ENCODE measurements at places on chromosomes 3 and 15.

- no peak for DNase-seq
These were observed 54.1 kb upstream of the CCR2 start for GRCh38 chr3:46299608-46300460.

- no peak for DNase-seq
These were observed 4.3 kb downstream of the GNB5 start for GRCh38 chr15:52186651-52187486.

DNA sequence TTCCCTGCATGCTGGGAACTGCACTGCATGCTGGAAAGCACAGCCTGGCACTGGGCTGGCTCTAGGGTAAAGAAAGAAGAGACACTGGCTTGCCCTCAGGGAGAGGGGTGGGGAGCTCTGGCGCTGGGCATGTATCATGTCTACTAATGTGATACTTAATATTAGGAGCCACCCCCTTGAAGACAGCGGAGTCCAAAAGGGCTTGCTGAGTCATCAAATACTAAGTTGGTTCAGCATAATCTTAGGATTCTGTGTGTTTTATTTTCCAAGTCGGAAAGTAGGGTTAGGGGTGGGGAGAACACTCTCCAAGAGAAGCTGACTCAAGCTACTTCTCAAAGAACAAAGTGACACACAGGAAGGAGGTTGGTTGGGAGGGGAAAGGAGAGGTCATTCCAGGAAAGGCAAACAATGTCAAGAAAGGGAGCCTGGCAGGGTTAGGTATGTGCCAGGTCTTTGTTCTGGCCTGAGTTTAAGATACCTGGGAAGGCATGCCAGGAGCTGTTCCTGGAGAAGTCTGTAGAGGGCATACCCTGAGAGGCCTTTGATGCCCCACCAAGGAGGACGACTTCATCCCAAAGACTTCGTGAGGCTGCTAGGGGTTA, 237.8 kb upstream of the NR2E3 start:
- no peak for DNase-seq

DNA sequence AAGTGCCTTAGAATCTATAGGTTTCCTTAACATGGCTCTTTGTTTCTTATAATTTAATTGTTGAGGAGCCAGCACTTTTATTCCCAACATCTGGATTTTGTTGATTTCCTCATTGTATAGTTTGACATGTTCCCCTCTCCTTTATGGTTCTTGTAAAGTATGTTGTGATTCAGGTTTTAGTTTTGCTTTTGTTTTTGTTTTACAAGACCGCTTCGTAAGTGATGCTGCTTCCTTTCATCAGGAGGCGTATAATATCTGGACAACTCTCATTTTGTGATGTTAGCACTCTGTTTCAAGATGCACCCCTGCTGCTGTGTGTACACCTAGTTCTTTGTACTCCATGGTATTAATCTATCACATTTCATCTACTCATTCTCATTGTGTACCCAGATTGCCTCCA, 48.7 kb downstream of the SLC49A4 start:
- no peak for DNase-seq

GRCh38 chr15:63186065-63186464, 3.3 kb upstream of the RAB8B start:
- DNase-seq = no peak

GRCh38 chr3:24302396-24302795, 192.3 kb downstream of the THRB start:
- DNase-seq = no peak

GRCh38 chr15:45048794-45049631, 26.0 kb downstream of the SORD start:
- DNase-seq = no peak

DNA sequence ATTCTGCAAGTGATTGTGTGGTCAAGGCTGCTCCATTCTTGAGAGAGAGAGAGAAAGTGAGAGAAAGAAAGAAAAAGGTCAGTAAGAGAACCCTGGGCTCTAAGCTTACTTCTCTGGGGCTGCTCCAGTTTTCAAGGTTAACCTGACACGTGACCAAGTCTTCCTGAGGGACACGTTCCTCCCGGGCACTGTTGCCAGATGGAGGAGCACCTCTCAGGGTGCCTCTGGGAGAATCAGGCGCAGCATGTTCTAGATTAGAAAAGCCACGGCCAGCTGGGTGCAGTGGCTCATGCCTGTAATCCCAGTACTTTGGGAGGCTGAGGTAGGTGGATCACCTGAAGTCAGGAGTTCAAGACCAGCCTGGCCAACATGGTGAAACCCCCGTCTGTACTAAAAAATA, 60.8 kb downstream of the ITGA11 start:
- no peak for DNase-seq

DNA sequence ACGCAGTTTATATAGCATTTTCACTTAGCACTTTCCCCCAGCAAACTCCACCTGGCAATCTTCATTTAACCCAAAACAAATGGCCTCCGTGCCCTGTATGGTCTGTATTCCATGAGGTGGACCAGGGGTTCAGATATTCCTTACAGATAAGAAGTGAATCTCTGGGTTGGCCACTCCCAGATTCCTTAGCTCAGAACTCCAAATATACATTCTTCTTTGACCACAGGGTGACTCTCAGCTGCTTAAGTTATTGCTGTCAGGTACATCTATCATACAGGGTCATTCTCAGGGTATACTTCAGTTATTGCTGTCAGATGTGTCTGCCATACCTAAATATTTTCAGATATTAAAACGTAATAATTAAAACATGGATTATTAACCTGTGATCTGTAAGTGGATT, 229.8 kb downstream of the TBL1XR1 start:
- DNase-seq = no peak

- DNase-seq = no peak
These were observed 292.6 kb upstream of the DPH6 start for GRCh38 chr15:35838424-35839111.

DNA sequence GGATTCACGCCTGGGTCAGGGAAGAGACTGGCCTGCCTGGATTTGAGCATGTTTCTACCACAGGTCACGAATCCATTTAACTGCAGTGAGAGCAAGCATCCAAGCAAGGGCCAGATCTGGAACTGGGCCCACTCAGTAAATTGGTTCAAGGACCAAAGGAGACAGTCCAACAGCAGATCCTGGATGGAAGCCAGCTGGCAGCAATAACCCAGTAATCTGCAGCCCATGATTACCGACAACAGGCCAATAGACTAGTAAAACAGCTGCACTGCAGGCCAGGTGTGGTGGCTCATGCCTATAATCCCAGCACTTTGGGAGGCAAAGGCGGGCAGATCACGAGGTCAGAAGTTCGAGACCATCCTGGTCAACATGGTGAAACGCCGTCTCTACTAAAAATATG, 11.8 kb downstream of the SAMD7 start:
- DNase-seq = peak; percentile 99

DNA sequence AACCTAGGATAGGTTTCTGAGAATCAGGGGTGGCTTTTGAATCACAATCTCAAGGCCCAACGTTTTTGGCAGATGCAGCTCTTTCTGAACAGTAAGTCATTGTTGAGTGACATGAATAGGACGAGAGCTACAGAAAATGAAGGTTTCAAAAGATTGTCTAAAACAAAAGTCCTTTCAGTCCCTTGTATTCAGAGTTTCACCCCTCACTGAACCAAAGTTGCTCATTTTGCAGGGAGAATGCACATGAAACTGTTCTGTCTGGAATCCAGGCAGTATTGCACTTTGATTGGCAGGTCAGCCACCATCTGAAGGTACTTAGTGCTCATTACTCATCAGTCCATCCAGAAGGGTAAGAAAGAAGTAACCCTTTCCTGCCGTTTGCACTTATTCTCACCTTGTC, 24.1 kb upstream of the RASGRP1 start:
- DNase-seq = no peak

DNA sequence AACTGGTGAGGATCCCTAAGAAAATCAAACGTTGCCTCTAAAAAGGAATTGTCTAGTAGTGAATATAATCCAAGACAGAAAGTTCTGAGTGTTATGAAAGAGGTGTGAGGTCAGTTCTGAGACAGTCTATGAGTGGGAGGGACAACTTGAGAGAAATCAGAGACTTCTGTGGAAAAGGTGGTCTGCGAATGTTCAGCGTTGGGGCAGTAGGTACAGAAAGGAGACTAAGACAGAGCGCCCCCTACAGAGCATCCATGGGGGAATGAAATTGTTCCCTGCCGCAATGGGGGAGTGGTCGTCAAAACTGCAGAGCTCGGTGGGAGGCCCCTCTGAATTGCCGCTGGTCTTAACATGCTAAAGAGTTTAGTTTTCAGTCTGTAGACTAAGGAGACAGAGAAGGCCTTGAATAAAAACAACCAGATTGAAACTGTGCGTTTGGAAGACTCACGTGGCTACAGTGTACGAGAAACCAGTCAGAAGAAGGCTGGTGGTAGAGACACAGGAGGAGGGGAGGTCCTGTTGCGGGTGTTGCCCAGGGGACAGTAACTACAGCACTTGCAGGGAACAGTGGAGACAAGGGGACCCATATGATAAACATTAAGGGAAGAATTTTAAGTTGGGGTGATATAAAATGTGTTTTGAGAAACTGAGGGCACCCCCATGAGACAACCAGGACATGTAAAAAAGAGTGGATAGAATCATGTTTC, 6.9 kb downstream of the TNIK start:
- DNase-seq = no peak

- DNase-seq = no peak
These were observed 32.4 kb upstream of the RASGRF1 start for GRCh38 chr15:79122991-79123390.

DNA sequence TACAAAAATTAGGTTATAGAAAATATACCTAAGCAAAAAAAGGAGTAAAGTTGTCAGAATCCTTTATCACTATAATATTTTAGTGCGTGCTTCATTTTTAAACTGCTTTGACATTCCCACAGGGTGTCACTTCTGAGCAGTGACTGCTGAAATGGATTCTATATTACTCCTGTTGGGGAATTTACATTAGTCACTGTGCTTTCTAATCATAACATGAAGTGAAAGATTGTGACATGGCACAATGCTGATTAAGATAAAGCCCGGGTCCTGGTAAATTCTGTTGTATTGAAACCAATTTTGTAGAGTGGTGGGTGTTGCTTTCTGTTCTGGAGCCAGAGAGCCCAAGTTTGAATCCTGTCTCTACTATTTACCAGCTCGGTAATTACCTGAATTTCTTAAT, 36.4 kb upstream of the EHHADH start:
- no peak for DNase-seq

DNA sequence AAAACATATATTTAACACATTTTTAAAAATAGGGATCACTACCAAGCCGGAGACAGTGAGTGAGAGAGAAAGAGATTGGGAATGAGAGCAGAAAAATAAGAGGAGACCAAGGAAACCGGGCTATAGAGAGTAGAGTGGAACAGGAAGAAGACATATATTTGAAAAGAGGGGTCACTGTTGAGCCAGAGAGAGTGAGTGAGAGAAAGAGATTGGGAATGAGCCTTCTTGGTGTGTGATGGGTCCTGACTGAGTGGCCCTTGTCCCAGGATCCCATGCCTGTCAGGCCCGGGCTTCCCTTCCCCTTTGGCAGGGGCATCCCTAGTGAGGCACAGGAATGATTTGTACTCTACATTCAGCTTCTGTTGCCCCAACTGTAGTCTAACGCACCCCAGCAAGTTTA, 646.6 kb downstream of the NTRK3 start:
- DNase-seq = no peak

- peak; percentile 35 for DNase-seq
These were observed 528.8 kb upstream of the NAALADL2 start for GRCh38 chr3:174330303-174330702.

DNA sequence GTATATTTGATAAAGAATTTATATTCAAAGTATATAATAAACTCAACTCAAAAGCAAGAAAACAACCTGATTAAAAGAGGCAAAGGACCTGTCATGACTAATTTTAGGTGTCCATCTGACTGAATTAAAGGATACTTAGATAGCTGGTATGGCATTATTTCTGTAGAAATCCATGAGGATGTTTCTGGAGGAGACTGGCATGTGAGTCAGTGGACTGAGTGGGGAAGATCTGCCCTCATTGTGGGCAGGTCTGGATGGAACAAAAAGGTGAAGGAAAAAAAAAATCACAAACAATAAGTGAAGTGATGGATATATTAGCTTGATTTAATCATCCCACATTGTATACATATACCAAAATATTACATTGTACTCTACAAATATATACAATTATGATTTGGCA, 16.6 kb downstream of the ANKRD28 start:
- DNase-seq = no peak

- DNase-seq = no peak
These were observed 47.7 kb downstream of the MORC1 start for GRCh38 chr3:109070211-109070610.

DNA sequence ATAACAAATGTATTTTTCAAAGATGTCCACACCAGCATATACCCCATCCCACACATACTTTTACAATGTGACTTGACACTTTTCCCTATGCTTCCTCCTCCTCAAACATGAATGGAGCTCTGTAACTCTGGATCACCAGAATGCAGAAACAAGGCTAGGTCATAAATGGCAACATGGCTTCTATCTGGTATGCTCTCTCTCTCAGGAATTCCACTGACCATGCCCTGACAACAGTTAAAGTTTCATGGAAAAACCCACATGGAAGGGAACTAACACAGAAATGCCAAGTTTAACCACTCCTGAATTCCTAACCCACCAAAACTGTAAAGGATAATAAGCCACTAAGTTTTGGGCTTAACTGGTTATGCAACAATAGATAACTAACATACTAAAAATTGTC, 19.9 kb downstream of the MYO9A start:
- no peak for DNase-seq

DNA sequence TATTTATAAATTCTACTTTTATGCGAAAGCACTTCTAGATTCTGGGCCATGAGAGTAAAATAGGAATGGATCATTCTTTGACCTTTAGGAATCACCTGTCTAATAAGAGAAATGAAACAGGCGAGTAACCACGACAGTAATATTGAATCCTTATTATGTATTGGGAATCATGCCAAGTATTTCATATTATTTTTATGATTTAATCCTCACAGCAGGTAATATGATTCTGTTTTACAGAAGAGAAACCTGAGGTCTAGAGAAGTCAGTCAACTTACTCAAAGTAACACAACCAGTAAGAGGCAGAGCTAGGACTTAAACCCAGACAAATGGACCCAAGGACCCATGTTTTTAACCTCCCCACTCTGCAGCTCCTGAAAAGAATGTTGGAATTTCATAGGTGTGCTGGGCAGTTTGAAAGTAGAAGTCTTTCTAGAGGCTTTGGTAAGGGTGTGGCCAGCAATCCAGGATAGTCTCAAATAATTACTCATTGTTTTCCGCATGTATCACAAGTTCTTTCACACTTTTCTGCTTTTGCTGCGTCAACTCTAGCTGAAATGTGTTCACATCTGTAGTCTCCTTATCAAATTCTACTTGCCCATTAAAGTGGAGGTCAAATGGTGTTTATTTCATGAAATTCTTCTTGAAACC, 181.7 kb downstream of the TPRG1 start:
- no peak for DNase-seq

DNA sequence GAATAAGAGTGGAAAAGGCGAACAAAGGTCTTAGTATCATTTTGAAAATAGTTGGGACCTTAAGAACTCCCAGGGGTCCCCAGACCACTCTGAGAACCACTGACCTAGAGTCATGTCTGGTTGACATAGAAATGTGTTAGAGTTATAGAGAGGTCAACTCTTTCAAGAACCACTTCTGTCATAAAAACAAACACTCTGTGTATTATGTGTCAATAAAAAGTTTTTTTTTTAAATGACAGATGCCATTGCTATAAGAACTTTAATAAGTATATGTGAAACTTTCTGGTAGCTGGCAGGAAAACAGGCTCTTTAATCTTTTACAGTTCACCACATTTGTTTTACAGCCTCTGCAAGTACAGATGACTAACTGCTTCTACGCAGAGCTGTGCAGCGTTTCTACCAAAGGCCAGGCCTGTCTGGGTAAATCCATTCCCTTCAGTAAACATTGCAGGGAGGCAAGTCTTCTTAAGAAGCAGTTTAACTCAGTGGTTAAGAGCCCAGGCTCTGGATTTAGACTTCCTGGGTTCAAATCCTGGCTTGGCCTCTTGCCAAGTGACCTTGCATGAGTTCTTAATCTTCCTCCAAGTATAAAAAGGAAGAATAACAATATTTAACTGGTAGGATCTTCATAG, 56.6 kb downstream of the RFTN1 start:
- no peak for DNase-seq
